ENCODE measurements at places on chromosomes 12 and 14.

GRCh38 chr14:68417009-68417650, 375.7 kb downstream of the ZFP36L1 start:
- no peak for DNase-seq

GRCh38 chr12:131421509-131422186, 289.2 kb upstream of the SFSWAP start:
- no peak for DNase-seq

DNA sequence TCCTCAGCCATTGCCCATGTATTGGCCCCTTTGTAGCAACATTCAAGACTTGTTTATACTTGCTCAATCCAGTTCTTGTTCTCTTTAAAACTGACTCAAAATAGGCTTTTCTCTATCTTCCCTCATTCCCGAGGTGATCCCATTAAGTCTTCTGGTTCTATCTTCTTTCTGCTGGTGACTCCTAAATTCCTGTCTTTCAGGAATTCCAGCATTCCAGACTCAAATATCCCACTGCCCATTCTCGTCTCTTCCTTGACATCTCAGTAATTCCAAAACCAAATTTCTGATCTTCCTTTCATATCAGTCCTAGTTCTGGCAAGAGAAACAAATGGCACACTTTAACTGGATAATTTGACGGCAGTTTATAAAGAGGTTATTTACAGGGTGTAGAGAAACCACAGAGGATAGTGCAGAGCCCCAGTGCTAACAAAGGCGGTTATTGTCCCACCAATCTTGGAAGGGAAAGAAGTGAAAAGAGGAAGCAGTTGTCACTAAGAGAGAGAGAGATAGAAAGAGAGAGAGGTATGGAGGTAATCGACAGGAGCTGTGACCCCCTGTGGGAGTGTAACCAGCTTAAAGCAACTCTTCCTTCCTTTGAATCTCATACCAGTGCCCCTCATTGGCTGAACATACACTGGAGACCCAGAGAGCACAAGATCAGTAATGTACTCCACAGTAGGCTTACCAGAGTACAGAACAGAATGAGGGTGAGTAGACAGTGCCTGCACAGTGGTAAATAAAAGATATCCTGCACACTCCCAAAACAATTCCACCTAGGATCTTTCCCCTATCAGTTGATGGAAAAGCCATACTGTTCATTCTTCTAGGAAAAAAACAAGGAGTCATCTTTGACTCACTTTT, 177.6 kb upstream of the LMNTD1 start:
- DNase-seq, result no peak

- DNase-seq, result no peak
Observed at GRCh38 chr14:59333235-59333634, 131.9 kb downstream of the GPR135 start.

GRCh38 chr12:121812921-121813896, 9.4 kb downstream of the SETD1B start:
- DNase-seq, result no peak

- DNase-seq, result no peak
Observed at GRCh38 chr12:104738331-104738730, 219.8 kb downstream of the SLC41A2 start.

GRCh38 chr12:126761420-126761819, 1505.5 kb upstream of the TMEM132C start:
- DNase-seq, result no peak

DNA sequence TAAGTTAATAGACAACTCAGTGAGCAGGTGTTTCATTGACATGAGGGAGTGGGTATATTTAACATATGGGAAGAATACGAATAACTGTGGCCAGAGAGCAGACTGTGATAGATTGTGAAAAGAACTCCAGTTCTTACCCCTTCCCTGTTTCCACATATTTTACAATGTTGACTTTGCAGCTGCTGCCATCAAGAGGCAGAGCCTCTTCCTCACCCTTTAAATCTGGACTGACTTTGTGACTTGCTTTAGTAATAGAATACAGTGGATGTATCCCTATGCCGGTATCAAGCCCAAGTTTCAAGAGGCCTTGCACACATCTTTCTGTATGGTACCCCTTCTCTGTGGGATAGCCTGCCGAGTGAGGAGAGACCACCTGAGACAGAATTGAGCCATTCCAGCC, 356.7 kb downstream of the ETNK1 start:
- no peak for DNase-seq

DNA sequence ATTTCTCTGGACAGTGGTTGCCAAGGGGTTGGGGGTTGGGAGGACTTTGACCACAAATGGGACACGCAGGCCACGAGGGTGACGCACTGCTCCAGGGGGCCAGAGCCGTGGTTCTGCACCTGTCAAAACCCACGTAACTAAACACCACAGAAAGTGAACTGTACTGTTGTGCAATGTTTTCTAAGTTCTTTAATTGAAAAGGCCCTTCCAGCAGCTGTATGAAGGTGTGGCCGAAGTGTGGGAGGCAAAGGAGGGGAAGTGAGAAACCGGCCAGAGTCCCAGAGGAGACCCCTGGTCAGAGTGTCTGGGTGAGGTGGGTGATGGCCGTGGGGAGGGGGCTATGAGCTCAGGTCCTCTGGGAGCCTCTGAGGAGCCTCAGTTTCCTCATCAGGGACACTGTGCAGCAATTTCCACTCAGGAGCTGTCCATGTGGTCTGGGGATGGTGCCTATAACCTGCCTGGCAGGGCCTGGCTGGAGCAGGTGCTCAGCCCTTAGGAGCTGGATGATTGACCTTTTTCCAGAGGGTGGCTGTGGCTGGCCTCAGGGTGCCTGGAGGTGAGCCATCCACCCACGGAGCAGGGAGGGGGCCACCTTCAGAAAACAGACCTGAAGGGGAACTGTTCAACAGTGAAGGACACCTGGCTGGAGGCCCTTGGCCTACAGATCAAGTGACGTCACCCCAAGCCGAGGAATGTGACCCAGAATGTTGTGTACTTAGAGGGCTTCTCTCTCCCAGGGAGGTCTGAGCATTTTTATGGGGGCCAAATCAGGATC, 9.8 kb upstream of the BDKRB2 start:
- no peak for DNase-seq

DNA sequence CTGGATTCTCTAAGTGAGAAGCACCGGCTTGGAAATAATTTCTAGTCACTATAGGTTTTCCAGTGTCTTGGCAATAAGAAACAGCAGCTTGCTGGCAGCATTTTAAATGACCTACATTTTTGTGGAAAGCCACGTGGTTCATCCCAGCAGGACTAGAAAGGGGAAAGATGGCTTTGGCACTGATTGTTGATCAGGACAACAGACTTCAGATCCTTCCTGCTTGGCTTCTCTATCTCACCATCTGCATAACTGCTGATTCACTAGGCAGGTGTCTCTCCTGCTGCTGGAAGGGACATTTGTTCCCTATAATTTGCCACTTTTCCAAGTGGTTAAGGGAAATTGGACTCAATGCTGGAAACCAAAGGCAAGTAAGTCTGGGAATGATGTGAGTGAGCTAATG, 131.0 kb downstream of the TTC8 start:
- DNase-seq, result no peak

DNA sequence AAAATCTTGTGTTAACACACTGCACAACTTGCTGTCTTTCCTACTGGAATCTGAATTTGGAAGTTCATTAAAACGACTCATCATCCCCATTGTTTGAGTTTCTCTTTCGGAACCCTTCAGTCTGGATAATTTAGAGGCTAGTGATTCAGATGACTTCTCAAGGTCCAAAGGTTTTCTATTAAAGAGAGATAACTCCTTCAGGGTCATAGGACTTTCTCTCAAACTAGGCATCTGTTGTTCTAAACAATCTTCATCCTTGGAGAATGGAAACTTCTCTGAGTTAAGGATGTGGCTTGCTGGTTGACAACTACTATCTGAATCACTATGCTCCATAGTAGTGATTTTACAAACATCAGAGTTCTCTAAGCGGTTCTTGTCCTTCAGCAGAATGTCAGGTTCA, 4.4 kb downstream of the MLH3 start:
- DNase-seq, result no peak

GRCh38 chr12:89351489-89352241, 636 bp downstream of the DUSP6 start:
- DNase-seq, result no peak

- DNase-seq, result no peak
Observed at GRCh38 chr12:57096099-57096572, 7.2 kb downstream of the NAB2 start.

GRCh38 chr12:84874825-84875139, 37.8 kb downstream of the SLC6A15 start:
- DNase-seq, result no peak

DNA sequence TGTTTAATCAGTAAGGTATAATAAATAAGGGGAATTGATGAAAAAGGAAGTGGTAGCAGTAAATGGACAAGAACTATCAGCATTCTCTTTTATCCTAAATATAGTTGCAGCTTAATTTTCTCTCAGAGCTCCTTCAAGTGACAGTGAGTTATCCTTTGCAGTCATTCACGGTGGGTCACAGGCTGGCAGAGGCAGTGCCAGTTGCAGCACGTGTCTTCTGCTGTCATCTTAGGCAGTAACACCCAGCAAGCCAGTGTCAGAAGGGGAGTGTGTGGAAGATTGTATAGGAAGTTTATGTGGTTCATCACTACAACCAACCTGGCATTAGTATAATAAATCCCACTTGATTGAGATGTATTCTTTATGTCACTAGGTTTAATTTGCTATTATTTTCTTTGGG, 170.0 kb downstream of the CCDC91 start:
- no peak for DNase-seq

DNA sequence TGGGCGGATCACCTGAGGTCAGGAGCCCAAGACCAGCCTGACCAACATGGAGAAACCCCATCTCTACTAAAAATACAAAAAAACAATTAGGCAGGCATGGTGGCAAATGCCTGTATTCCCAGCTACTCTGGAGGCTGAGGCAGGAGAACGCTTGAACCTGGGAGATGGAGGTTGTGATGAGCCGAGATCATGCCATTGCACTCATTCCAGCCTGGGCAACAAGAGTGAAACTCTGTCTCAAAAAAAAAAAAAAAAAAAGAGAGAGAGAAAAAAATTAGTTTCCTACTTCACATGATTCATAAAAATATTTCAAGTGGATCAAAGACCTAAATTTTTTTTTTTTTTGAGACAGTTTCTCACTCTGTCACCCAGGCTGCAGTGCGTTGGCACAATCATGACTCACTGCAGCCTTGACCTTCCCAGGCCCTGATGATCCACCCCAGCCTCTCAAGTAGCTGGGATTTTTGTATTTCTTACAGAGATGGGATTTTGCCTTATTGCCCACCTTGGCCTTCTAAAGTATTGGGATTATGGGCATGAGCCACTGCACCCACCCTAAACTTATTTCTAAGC, 24.9 kb downstream of the FCF1 start:
- DNase-seq, result no peak

- DNase-seq, result no peak
Observed at GRCh38 chr12:88142610-88142991, 494 bp downstream of the TMTC3 start.

GRCh38 chr14:58607131-58607951, 30.4 kb upstream of the DACT1 start:
- DNase-seq, result no peak

DNA sequence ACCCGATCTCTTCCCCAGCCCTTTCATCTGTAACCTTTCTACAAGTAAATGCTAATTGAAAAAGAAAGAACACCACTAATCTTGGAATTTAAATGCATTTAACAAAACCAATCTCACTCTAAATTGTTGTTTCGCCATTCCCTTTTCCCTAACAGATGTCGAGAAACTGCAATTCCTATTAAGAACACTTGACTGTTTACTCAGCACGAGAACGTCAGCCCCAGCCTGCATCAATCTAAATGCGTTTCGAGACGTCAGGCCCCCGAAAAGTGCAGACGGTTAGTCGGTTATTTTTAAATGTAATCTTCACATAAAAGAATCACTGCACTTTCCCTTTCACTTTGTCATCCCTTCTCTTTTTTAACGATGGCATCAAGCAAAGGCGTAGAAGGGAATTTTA, 837.6 kb downstream of the VRK1 start:
- no peak for DNase-seq

DNA sequence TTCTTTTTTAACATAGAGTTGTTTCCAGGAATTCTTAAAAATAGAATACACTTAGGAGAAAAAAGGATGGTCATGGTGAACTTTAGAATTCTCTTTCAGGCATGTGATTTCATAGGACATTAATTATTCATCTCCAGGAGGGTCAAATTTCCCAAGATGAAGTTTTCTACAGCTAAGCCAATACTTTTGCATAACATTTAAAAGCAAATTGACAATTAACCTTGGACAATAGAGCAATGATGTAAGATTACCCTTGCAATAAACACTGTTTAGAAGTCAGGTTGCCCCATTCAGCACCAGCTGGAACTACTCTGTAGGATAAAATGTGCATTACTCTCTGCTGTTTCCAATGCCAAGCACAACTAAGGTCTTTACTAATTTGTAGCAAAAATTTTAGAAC, 49.5 kb downstream of the SIX1 start:
- no peak for DNase-seq

- peak; percentile 47 for DNase-seq
Observed at GRCh38 chr12:48890657-48891418, 25.2 kb upstream of the RND1 start.

- no peak for DNase-seq
Observed at GRCh38 chr12:113162102-113163029, 12.8 kb downstream of the CFAP73 start.

DNA sequence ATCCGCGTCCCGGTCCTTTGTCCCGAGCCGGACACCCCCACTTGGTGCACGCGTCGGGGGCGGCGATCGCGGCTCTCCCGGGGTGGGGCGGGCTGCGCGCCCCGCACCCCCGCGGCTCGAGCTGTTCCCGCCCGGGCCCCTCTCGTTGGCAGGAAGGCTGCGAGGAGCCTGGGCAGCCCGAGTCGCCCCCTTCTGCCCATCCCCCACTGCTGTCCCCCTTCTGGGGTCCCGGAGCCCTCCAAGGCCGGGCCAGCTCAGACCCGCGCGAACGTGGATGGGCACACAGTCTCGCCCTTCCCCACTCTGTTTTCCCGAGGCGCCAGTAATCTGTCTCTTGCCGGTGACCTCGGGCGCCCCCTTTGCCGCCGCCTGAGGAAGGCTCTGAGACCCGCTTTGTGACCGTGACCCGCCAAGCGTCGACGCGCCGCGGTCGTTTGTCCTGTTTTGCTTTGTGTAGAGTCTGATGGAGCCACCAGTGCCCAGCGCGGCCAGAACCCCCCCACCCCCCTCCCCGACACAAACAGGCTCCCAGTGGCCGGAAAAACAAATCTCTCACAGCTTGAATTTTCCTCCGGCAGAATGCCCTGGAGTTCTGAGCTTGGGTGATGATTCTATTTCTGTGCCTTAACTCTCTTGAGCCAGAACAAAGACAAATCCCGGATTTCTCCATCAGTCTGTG, 610 bp downstream of the C14orf132 start:
- DNase-seq, result no peak

- DNase-seq, result no peak
Observed at GRCh38 chr12:112900298-112901145, 6.2 kb upstream of the OAS1 start.

GRCh38 chr12:82877963-82878362, 191.3 kb downstream of the TMTC2 start:
- DNase-seq, result no peak

DNA sequence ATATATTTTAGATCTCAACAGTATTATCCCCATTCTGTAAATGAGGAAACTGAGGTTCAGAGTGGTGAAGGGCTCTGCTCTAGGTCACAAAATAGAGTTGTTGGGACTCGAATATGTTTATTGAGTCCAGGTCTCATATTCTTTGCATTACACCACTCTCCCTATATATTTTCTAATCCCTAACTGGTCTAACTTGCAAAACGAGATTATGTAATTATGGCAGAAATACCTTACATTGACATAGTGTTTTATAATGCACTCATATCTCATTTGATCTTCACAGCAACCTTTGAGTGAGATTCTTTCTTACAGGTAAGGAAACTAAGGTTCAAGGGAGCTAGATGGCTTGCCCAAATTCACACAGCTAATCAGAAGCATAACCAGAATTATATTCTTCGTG, 106.9 kb upstream of the LRIG3 start:
- no peak for DNase-seq

- DNase-seq, result peak; percentile 45
Observed at GRCh38 chr12:114662512-114663177, 21.3 kb downstream of the TBX3 start.
